ENCODE measurements at places on chromosomes 4 and X.

DNA sequence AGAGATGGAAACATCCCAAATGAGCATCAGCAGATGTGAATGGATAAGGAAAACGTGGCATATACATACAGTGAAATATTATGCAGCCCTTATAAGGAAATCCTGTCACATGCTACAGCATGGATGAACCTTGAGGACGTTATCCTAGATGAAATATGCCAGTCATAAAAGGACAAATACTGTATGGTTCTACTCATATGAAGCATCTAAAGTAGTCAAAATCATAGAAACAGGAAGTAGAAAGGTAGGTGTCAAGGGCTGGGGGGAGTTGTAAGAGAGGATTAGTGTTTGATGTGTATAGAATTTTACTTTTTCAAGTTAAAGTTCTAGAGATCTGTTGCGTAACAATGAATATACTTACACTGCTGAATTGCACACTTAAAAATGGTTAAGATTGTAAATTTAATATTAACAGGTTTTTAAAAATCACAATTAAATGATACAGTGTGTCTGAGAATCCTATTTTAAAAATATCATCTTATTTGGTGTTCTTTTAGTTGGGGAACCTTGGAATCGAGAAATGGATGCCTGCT is 58.5 kb downstream of the KDM6A start:
- no peak for DNase-seq

- DNase-seq: no peak
Measured at GRCh38 chr4:85496933-85497332, 22.0 kb downstream of the ARHGAP24 start.

DNA sequence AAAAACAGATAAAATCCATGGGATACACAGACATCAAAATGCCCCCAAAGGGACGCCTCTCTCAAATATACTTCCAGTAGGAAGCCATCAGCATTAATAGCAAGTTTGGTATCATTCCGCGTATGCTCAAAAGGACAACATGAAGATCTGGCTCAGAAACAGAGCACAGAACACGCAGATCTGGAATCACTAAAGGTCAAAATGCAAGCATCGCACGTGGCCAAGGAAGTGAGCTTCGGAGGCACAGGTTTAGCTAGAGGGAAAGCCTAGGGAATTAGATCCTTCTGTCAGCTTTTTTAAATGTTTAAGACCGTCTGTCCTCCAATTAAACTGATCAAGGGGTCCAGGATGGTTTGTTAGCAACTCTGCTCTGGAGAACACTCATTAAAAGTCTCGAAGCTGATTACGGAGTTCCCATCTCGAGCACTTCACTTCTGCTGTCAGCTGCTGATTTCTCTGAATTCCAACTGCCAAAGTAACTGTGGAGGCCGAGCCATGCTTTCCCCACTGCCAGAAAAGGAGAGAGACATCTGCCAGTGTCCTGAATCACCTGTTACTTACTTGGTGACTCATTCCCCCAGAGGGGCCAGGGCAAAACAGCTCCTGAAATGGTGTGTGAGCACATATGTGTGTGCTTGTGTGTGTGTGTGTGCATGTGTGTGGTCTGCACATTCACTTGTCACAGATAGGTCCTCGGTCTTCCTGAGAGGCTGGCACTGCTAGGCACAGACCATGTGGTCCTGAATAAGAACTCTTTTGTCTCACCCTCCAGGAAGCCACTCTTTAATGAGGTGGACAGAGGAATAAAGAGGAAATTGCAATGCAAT is 177.7 kb upstream of the PPARGC1A start:
- DNase-seq: peak; percentile 58

- DNase-seq: no peak
Measured at GRCh38 chrX:78199851-78200250, 60.4 kb upstream of the TAF9B start.

- DNase-seq: no peak
Measured at GRCh38 chr4:6188687-6189305, 11.6 kb downstream of the JAKMIP1 start.

DNA sequence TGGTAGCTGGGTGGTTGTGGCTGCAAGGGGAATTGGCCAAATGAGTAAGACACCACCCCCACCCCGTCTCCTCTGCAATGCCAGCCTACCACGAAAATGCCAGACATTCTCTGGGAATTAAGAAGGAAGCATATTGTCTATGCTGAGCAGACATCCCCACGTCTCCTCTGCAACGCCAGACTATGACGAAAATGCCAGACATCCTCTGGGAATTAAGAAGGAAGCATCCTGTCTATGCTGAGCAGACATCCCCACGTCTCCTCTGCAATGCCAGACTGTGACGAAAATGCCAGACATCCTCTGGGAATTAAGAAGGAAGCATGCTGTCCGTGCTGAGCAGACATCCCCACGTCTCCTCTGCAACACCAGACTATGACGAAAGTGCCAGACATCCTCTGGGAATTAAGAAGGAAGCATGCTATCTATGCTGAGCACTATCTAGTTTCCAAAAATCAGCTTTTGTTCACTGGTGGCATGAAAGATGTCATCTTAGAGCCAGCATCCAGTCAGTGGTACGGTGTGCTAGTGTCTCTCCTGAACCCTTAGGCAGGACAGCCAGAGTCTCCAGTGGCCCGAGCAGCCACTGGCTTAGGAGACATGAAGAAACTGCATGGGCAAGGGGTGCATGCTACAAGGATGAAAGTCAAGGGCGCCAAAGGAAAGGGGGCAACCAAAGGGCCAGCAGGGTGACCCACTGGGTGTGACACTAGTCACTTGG is 339.8 kb upstream of the FRG1 start:
- DNase-seq: no peak

GRCh38 chr4:158013858-158014257 is 159.0 kb downstream of the GASK1B start:
- DNase-seq: no peak

DNA sequence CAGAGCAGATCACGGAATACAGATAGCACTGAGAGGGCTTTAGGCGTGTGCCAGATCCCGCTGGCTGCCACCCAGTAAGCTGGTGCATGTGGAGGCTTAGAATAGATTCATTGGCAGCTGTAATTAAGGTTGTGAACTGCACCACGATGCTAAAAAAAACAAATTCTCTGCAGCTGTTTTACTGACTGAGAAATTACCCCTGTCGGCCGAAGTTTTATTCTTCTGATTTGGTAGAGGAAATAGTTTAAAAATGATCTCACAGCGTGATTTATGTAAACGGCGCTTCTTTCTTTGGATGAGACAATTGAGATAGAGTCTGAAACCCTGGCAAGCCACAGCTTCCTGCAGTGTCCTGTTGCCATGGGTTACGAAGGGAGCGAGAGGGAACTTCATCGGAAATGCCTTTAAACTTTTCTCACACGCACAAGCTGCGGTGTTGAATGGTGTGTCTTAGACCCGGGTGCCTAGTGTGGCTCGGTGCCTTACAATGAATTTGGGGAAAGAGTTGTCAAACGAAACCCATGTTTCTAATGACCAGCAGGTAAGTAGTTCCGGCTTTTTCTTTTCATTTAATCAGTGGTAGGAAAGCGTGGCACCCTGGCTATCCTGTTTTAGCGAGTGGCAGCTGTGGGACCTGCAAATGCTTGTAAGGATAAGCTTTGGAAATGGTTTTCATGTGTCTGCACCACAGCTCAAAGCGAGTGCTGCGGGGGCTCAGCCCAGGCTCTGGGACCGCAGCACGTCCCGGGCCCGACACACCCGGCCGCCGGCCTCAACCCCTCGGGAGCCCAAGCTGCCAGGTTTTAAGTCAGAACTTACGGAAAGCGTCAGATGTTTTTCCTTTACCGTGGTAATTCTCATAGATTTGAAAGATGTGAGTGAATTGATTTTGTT is 71.7 kb upstream of the HGFAC start:
- DNase-seq: peak; percentile 82

DNA sequence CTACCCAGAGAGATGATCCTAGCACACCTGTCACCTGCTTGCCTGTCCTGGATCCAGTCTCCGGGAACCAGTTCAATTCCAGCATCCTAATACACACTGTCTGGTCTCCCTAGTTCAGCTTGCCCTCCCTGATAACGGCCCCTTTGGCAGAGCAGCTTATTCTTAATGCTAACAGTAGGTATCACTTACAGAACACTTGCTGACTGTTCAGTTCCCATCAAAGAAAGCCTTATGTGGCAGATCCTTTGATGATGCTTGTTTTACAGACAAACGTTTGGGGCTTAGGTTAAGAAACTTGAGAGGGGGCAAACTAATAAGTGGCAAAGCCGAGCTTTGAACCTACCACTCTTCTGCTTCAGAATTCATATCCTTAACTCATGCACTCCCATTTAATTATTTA is 890 bp downstream of the RASSF6 start:
- no peak for DNase-seq

DNA sequence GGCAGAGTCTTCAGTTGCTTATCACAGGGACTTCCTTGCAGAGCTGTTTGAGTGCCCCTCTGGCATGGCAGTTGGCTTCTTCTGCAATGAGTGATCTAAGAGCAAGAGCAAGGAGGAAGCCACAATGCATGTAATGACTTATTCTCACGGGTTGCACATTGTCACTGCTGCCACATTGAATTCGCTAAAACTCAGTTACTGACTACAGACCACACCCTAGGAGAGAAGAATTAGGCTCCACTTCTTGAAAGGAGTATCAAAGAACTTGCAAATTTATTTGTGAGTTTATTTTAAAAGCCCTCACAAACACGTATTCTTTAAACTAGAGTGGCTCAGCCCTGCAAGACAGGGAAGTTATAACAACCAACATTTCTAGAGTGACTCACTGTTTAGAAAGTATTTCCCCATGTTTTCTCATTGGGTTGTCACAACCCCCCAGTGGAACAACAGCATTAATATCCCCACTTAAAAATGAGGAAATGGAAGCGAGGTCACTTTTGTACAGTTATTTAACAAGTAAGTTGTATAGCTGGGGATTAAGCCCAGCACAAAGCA is 32.4 kb upstream of the RBPJ start:
- no peak for DNase-seq

GRCh38 chr4:20283039-20283438 is 31.3 kb downstream of the SLIT2 start:
- DNase-seq: peak; percentile 90

GRCh38 chr4:169940460-169940859 is 85.7 kb downstream of the MFAP3L start:
- peak; percentile 72 for DNase-seq

DNA sequence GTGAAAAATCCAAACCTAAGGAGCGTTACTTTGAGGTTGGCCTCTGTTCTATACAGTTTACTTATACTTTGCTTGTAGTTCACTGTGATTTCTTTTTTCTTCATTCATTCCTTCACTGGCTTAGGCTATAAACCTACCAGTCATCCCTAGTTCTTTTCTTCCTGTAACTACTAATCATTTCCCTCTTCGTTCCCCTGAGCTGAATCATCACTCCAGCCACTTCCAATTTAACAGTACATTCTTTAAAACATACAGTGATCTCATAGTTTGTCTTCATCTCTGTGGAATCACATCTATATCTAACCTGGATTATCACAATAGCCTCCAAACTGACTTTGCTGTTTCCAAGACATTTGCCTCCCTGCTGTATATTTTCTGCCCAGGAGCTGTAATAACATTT is 25.2 kb upstream of the NPFFR2 start:
- no peak for DNase-seq

DNA sequence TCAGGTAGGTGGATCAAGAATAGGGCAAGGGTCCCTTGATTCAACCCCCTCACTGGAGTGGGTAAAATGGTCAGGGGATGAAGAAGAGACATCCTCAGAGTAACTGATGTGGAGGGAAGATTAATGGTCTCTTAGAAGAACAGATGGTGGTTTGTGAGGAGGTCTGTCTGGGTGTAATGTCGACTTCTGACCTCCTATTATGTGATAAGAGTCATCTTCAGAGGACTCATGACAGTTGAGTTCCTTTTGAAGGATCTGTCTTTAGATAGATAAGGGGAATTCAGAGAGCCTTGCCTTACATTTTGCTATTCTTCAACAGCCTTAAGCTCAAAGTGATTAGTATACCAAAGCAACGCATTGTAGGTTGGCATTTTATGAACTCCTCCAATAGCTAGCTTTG is 27.1 kb upstream of the MAGEA8 start:
- no peak for DNase-seq

DNA sequence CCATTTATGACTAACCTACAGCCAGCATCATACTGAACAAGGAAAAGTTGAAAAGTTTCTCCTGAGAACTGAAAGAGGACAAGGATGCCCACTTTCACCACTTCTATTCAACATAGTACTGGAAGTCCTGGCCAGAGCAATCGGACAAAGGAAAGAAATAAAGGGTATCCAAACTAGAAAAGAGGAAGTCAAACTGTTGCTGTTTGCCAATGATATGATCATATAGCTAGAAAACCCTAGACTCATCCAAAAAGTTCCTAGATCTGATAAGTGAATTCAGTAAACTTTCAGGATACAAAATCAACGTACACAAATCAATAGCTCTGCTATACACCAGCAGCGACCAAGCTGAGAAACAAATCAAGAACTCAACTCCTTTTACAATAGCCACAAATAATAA is 64.5 kb downstream of the CENPC start:
- no peak for DNase-seq

- no peak for DNase-seq
Measured at GRCh38 chrX:149207518-149207917, 297.6 kb downstream of the IDS start.

- peak; percentile 42 for DNase-seq
Measured at GRCh38 chr4:91502365-91502764, 801.4 kb upstream of the GRID2 start.

- no peak for DNase-seq
Measured at GRCh38 chr4:5650040-5650439, 58.3 kb downstream of the EVC2 start.

DNA sequence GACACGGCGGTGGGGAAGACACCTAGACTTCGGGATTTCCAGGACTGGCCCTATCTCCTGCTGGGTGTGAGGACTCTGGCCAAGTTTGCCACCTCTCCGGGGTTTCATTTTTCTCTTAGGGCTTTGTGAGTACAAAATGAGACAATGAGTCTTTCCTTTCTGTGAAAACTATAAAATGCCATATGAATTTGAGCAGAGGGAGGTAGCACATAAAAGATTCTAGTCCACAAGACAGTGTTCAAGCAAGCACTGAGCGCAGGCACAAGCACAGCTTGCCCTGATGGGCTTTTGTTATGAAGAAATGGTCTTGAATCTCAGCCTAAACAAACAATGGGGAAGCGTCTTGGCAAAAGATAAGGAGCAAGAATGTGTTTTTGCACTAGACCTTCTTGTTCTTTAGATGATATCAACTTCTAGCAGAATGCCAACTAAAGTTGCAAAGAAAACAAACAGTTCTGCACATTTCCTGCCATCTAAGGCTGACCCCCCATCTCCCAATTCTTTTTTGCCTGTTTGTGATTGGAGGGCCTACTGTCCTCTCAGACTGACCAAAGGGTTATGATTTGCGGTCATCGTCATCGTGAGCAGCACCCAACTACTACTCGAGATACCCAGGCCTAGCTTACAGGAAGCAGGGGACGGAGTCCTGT is 73.0 kb upstream of the ZNF518B start:
- DNase-seq: no peak

GRCh38 chr4:173466101-173466500 is 63.9 kb downstream of the HAND2 start:
- DNase-seq: no peak

- no peak for DNase-seq
Measured at GRCh38 chrX:45876206-45876605, 669.0 kb downstream of the ZNF674 start.

DNA sequence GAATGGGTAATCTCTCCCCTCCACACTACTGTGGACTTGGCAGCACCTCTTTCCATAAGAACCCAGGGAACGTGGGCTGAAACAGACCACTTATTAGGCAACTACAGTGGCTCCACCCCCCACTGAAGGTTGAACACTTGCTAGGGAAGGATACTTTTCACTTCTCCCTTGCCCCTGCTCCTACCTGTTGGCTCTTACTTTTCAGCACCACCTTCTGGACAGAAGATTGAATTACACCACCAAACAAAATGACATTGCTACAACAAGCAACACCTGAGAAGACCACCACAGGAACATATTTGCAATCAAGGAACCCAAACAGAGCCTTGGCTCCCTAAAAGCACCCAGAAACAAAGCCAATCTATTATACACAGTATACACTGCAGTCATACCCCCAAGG is 132.1 kb upstream of the CXCL13 start:
- peak; percentile 64 for DNase-seq
